Osteoblast (primary cell): ENCODE measurements at places on chromosomes 12 and 14. TPM values are rescaled to one million over a fixed set of nuclear protein-coding genes. Genes with fewer than 3 reads are reported as not detected.

The PTCSC3 gene
- total RNA-seq: not detected in 2 replicates

DNA sequence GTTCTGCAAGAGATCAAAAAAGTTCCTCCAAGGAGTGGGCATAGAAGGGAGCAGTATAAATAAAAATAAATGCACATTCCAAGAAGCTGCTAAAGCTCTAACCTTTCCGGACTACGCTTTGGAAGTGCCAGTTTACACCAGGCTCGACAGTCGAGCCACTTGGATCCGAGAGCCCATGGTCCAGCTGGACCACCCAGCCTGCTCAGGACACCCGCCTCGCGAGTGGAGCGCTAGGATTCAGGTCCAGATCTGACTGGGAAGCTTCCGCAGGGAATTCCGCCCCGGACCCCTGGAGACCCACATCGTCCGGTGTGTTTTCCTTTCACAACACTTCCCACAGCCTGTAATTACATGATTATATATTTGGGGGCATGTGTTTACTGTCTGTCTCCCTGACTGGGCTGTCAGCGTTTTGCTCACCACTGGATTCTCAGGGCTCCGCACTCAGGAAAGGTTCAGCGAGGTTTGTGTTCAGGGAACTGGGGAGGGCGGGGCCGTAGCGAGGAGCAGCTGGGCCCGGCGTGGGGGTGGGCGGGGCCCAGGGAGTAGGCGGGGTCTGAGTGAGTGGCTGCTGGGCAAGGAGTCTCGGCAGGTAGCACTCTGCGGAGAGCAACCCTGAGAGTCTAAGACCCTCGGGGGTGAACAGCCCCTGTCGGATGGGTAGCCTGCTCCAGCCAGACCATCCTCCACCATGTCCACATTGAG, 52.3 kb upstream of the TMEM263 start:
- peak overlapping the region; percentile 74 for H3K4me3 ChIP-seq
- no peaks in the 10 kb centered on the region for H3K36me3 ChIP-seq
- no peak overlapping the region for H3K27ac ChIP-seq
- peak; percentile 93 for DNase-seq

GRCh38 chr14:98184457-98184856, 1087.5 kb downstream of the BCL11B start:
- DNase-seq: no peak
- no peaks in the 10 kb centered on the region for H3K4me1 ChIP-seq
- no peak overlapping the region for H3K27ac ChIP-seq
- no peaks in the 10 kb centered on the region for H3K27me3 ChIP-seq
- no peak overlapping the region for H3K4me3 ChIP-seq

DNA sequence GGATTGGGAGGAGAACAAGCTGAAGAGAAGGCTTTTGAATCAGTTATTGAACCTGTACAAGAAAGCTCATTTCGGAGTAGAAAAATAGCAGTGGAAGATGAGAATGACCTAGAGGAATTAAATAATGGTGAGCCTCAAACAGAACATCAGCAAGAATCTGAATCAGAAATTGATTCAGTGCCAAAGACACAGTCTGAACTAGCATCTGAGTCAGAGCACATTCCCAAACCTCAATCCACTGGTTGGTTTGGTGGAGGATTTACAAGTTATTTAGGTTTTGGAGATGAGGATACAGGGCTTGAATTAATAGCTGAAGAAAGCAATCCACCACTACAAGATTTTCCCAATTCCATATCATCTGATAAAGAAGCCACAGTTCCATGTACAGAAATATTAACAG, 13.5 kb downstream of the MIA2 start:
- H3K27ac ChIP-seq: peak overlapping the region; percentile 54
- H3K4me3 ChIP-seq: no peak overlapping the region
- DNase-seq: peak; percentile 88
- peaks cover 10% of the 10 kb centered on the region for H3K4me1 ChIP-seq
- no peaks in the 10 kb centered on the region for H3K27me3 ChIP-seq

DNA sequence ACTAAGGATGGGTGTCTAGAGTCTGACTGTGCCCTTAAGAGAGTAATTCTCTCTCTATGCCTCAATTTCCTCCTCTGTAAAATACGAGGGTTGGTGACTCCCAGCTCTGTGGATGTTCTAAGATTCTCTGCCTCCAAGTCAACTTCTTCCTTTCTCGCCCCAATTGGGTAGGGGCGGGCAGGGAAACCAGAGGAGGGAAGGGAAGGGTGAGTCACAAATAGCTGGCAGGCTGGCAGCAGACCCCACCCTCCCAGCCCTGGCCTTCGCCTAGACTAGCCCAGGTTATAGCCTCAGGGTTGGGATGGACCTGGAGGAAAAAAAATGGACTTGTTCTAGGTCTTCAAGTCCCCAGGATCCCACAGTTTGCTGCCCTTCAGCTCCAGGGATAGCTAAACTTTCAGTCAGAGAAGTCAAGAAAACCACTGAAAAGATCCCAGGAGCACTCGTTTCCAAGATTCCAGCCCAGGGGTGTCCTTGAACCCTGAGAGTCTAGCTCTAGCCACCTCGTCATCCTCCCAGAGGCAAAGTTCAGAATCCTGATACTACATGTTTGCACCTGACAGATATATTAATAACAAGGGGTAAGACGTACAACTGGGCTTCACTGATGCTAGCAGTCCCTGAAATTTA, 2.3 kb downstream of the DGKA start:
- H3K4me3 ChIP-seq: peak overlapping the region; percentile 77
- H3K27me3 ChIP-seq: no peaks in the 10 kb centered on the region
- peaks cover 36% of the 10 kb centered on the region for H3K4me1 ChIP-seq
- peak overlapping the region; percentile 66 for H3K27ac ChIP-seq
- peak; percentile 87 for DNase-seq
- H3K36me3 ChIP-seq: peaks cover 8% of the 10 kb centered on the region

DNA sequence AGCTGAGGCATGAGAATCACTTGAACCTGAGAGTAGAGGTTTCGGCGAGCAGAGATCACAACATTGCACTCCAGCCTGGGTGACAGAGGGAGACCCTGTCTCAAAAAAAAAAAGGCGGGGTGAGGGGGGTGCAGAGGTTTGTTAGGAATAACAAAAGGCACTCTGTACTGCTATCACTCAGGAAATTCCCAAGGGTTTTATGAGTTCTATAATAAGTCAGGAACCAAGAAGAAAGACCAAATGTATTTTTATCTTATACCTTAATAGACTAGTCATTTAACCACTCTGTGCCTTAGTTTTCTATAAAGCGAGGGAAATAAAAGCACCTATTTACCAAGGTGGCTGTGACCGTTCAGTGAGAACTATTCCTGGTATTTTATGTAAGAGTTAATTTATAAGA, 319.2 kb downstream of the GPHN start:
- no peaks in the 10 kb centered on the region for H3K36me3 ChIP-seq
- H3K27ac ChIP-seq: no peak overlapping the region
- H3K27me3 ChIP-seq: no peaks in the 10 kb centered on the region
- no peaks in the 10 kb centered on the region for H3K4me1 ChIP-seq

DNA sequence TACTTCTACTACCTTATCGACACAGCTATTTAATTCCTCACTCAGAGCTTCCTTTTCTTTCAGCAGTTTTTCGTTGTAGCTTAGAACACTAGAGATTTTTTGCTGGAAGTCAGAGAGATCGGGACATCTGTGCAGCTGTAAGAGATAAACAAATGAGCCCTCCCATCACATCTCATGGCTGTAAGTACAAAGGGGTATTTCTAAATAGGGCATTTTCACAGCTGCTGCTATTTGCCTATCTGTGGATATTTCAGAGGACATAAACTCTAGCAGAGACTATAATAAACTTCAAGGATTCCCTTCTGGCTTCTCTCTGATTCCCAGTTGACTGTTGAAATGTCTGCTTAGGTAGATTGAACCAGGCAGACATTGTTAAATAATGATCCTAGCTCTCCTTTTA, 76.1 kb upstream of the SAV1 start:
- H3K27ac ChIP-seq: no peak overlapping the region
- H3K27me3 ChIP-seq: no peaks in the 10 kb centered on the region
- H3K4me3 ChIP-seq: no peak overlapping the region
- peaks cover 15% of the 10 kb centered on the region for H3K4me1 ChIP-seq

- no peaks in the 10 kb centered on the region for H3K27me3 ChIP-seq
- no peaks in the 10 kb centered on the region for H3K36me3 ChIP-seq
- peaks cover 7% of the 10 kb centered on the region for H3K4me1 ChIP-seq
- no peak overlapping the region for H3K27ac ChIP-seq
- peak; percentile 50 for DNase-seq
Observed at GRCh38 chr12:93325855-93326254, 51.9 kb upstream of the NUDT4 start.

DNA sequence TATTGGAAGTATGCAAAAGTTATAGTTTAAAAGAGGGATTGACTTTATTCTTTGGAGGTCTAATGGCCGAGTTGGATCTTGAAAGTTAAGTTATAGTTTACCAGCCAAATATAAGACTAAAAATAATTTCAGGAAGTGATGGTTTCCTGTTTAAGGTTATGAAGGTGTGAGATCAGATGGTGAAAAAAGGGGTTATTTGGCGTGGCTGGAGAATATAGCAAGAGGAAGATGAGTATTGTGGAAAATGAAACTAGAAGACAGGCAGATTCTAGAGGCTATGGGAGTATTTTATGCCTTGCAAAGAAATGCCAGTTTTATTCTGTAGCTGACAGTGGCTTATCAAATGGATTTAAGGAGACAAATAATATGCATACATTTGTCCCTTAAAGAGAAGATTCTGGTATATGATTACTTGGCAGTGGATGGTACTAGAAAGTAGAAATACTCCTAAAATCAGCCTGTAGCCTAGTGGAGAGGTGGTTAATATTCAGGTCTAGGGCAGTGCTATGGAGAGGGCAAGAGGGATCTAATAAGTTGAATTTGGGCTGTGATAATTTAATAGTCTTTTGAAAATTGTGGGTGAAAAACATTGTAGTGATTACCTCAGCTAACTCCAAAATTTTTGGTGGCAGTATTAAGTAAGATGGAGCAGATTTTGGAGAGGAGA, 1091.8 kb upstream of the ATXN7L3B start:
- no peaks in the 10 kb centered on the region for H3K27me3 ChIP-seq
- no peaks in the 10 kb centered on the region for H3K4me1 ChIP-seq
- H3K27ac ChIP-seq: no peak overlapping the region

DNA sequence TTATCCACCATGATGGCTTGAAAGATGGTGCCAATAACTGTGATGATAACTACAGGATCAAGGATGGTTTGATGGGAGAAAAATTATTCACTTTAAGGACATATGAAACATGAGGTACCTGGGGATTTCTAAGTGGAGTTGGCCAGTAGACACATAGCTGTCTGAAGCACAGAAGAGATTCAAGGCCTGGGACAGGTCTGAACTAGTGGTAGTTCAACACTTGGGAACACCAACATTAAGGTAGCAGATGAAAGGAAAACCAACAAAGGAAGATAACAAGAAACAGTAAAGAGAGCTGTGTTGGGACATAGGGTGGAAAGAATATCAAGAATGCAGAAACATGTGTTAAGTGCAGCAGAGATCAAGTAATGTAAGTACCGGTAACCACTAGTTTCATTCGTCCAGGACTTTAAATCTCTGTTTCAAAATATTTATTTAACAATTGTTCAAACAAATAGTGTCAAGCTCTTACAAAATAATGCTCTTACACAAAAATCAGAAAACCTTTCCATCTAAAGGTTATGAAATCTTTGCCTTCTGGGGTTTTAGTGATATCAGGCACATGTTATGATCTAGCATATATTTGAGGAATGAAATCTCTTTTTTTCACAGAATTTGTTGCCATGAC, 104.7 kb downstream of the ST8SIA1 start:
- H3K36me3 ChIP-seq: no peaks in the 10 kb centered on the region
- H3K4me1 ChIP-seq: peaks cover 29% of the 10 kb centered on the region
- H3K4me3 ChIP-seq: no peak overlapping the region
- peak overlapping the region; percentile 58 for H3K27ac ChIP-seq

- H3K4me1 ChIP-seq: no peaks in the 10 kb centered on the region
- DNase-seq: no peak
- H3K27me3 ChIP-seq: no peaks in the 10 kb centered on the region
- H3K4me3 ChIP-seq: no peak overlapping the region
- no peak overlapping the region for H3K27ac ChIP-seq
- H3K36me3 ChIP-seq: no peaks in the 10 kb centered on the region
Observed at GRCh38 chr14:32331206-32331605, 2.1 kb downstream of the AKAP6 start.

The TBC1D30 gene
- 0.29 and 0.72 TPM in 2 replicates for total RNA-seq

- H3K4me3 ChIP-seq: no peak overlapping the region
- DNase-seq: no peak
- H3K4me1 ChIP-seq: no peaks in the 10 kb centered on the region
- H3K27ac ChIP-seq: no peak overlapping the region
- no peaks in the 10 kb centered on the region for H3K36me3 ChIP-seq
Observed at GRCh38 chr12:5264006-5264405, 167.9 kb upstream of the NTF3 start.

The TMTC2 gene
- 2.1 and 2.5 TPM in 2 replicates for total RNA-seq

The RNASE1 gene
- total RNA-seq: 1.1 TPM in 1 of 2 replicates, not detected in the other

GRCh38 chr12:86230516-86231146, 25.6 kb downstream of the MGAT4C start:
- H3K4me1 ChIP-seq: no peaks in the 10 kb centered on the region
- H3K27ac ChIP-seq: no peak overlapping the region
- no peak overlapping the region for H3K4me3 ChIP-seq
- no peaks in the 10 kb centered on the region for H3K27me3 ChIP-seq
- H3K36me3 ChIP-seq: no peaks in the 10 kb centered on the region
- peak; percentile 0 for DNase-seq

The CAPZA3 gene
- total RNA-seq: not detected in 2 replicates

DNA sequence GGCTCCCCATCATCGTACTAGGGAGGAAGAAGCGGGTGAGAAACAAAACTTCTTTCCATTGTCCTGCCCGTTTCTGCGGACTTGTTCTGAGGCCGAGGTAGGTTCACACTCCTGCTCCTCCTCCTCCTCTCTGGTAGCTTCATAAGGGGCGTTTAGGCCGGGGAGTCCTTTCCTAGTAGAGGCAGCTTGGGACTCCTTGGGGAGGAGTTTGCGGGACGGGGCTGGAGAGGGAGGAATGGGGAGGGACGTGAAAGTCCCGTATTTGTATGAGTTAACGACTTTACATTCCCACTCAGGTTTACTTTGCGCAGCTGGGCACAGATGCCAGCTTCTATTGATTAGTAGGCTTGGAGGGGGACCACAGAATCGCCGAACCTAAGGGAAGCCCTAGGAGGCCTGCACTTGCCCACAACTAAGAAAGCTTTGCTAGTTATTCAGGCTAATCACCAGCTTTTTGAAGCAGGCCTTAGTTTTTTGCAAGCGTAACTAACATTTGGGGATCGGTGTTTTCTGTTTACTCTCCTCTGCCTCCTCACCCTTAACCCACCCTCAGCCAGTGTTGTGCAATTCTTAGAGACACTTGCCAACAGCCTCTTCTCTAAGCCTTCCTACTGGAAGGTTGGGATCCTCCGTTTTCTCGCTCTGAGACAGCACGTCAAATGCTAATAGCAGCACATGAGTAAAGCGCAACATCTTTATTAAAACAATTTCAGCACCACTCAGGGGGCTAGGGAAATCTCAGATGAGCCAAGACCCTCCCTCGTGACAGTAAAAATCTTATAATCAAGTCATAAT, 499 bp downstream of the RNASE4 start:
- H3K4me3 ChIP-seq: peak overlapping the region; percentile 97
- no peaks in the 10 kb centered on the region for H3K36me3 ChIP-seq
- peak overlapping the region; percentile 99 for H3K27ac ChIP-seq
- no peaks in the 10 kb centered on the region for H3K27me3 ChIP-seq
- peak; percentile 65 for DNase-seq

GRCh38 chr12:74066476-74066875, 471.2 kb upstream of the ATXN7L3B start:
- H3K36me3 ChIP-seq: no peaks in the 10 kb centered on the region
- H3K4me1 ChIP-seq: no peaks in the 10 kb centered on the region
- no peak for DNase-seq
- H3K4me3 ChIP-seq: no peak overlapping the region
